ENCODE measurements at places on chromosomes 5 and 9.

DNA sequence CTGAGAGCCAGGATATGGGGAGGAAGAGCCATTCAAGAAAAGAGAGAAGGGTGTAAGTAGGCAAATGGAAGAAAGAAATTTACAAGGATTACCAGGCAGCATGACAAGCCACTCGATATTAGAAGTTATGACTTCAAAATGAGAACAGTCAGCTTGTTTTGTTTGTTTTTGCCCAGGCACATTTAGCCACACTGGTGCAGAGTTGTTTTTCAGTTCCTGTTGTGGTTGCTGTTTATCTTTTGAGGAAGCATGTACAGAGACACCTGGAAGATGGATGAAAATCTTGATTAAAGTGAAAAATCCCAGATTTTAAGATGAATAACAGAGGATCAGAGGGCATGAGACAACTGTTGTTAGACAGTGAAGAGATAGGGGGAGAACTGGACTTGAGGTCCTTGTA lies 199.1 kb downstream of the MTRR start:
- DNase-seq: no peak

- no peak for DNase-seq
Observed at GRCh38 chr9:18385696-18386490, 88.1 kb upstream of the ADAMTSL1 start.

GRCh38 chr9:127877566-127877998 lies at the start of gene AK1:
Gene AK1 (minus strand): TSS chr9:127877675. CDS start chr9:127874617, 3,058 bp downstream.
- no peak for DNase-seq

GRCh38 chr5:41410737-41411136 lies 99.7 kb downstream of the PLCXD3 start:
- DNase-seq: no peak

GRCh38 chr9:76759732-76760131 lies 4.5 kb upstream of the PCA3 start:
- DNase-seq: no peak

DNA sequence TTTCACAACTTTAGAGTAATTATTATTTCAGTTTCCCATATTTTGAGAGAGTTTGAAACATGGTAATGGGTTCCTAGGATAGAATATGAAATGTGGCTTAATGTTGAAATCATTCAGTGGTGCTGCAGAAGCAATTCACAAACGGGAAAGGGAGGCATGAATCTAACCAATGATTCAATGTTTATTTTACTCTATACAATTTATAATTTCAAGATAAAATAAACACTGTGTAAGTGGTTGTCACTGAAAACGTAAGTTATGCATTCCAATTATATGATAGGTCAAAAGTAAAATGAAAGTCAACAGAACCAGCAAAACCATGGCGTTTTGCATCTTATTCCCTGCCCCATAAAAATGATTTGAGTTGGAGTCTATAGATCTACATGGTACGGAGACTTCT lies 1207.1 kb upstream of the CDH18 start:
- no peak for DNase-seq

GRCh38 chr9:8924562-8924961 lies 1125.0 kb upstream of the DMAC1 start:
- no peak for DNase-seq
